ENCODE measurements at places on chromosomes 12 and 14. TPM values are rescaled to one million over a fixed set of nuclear protein-coding genes. Genes with fewer than 3 reads are reported as not detected.

DNA sequence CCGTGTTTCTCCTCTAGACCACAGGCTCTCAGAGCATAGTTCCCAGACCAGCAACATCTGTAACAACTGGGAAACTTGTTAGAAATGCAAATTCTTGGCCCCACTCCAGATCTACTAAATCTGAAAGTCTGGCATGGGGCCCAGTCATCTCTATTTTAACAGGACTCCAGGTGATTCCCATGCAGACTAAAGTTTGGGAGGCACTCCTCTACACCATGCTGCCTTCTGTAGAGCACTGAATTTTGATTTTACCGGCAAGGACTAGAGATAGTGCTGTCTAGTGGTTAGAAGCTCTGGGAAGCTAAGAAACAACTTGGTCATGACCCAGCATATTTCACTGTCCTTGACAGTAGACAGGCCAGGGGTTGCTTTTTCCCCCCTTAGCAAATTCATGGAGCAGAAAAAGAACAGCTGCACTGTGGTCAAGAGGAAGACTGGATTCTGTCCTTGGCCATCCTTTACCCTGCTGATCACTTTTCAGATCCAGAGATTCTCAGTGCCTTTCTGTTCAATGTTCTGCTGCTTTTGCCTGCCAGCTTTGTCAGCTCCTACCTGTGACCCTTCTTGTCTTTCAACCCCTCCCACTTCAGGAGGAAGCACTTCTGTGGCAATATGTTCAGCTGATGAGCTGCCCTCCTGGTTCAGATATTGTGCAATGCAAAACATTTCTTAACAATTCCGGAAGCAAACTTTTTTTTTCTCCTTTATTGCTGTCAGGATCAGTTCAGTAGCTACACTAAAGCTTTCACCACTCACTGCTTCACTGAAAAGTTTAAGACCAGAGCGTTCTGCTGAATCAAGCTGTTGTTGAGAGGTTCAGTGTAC, 133.8 kb upstream of the NUDT4 start:
- peak; percentile 95 for DNase-seq

DNA sequence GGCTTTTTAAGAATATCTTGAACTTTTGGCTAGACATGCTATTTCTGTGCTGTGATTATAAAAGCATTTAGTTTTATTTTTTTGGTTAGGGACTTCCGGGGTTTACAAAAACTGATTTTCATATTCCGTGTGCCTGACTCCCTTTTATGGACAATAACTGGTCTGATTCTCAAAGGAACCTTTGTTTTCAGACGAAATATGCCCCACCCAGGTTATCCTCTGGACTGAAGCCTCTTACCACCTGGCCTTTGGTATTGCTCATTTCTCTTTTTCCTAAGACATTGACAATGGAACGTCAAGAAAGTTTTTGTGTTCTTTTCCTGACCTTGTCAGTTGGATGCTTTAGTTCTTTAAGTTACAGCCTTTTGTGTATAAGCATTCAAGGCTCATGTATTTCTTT, 10.8 kb downstream of the TIGAR start:
- no peak for DNase-seq

GRCh38 chr12:128468926-128469325, 202.0 kb downstream of the TMEM132C start:
- no peak for DNase-seq

DNA sequence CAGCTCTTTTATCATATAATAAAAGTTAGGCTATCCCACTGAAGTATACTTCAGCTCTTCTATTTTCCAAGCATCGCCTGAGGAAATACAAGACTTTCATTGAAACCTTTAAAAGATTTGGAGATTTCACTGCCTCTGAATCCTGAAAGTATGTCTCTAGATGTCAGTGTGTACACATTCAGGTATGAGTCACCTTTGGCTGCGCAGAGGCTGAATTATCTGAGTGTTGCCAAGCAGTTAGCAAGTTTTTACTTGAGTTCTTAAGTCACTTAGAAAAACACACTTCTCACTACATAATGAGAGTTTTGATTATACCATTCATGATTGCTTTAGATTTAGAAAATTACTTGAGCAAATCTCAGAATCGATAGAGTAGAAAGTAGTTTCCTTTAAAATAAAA, 210.3 kb downstream of the TMTC2 start:
- peak; percentile 81 for DNase-seq

- DNase-seq = no peak
These were observed 187.4 kb upstream of the ABCD2 start for GRCh38 chr12:39807043-39807442.

- DNase-seq = peak; percentile 71
These were observed 16.9 kb downstream of the PPP4R3A start for GRCh38 chr14:91493169-91493568.

GRCh38 chr12:40566271-40566670, 126.0 kb upstream of the CNTN1 start:
- peak; percentile 16 for DNase-seq

GRCh38 chr12:57521525-57522010, 1.1 kb upstream of the MBD6 start:
- DNase-seq = peak; percentile 45

DNA sequence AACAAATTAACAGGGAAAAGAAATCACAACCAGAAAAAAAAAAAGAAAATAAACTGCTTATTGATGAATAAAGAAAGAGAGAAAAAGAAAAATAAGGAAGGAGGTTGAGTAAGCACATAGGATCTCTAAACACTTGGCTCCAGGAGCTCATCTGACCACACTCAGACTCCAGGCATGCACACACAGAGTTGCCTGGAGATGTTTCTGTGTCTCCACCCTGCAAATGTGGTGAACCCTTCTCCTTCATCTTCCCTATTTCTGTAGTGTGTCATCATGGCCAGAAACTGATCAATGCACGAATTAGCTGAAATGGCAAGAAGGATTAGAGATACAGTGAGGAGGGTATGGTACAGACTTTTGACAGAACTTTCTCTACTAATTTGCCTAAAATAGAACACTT, 20.2 kb downstream of the OR4N2 start:
- DNase-seq = no peak

- no peak for DNase-seq
These were observed 25.2 kb downstream of the PLEKHA5 start for GRCh38 chr12:19154686-19155085.

DNA sequence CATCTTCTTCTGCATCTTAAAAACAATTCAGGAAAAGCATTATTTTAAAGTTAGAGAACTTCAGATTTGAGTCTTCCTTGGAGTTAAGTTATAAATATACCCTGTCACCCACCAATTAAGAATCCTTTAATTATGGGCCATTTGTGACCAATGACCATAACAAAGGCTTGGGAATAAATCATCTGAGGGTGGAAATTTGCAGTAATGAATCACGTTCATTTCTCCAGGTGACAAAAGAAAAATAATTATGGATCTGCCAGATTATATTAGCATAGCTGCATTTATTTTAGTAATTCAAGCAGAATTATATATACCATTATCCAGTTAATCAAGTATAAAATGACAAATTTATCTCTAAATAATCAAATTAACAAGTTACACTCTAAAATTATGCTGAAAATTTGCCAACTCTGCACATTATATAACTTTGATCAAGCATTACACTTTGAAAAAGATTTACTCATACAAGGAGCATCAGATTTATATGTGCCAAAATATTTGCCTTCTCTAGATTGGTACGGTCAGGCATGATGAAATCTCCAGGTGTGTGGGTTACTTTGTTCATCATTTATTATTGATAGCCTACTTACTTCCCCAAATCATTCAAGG, at the start of gene OR4K14:
Gene OR4K14 (minus strand): TSS at position 51 of the 609 bp plus-strand sequence. CDS start 4,114 bp downstream, outside the sequence.
- no peak for DNase-seq

DNA sequence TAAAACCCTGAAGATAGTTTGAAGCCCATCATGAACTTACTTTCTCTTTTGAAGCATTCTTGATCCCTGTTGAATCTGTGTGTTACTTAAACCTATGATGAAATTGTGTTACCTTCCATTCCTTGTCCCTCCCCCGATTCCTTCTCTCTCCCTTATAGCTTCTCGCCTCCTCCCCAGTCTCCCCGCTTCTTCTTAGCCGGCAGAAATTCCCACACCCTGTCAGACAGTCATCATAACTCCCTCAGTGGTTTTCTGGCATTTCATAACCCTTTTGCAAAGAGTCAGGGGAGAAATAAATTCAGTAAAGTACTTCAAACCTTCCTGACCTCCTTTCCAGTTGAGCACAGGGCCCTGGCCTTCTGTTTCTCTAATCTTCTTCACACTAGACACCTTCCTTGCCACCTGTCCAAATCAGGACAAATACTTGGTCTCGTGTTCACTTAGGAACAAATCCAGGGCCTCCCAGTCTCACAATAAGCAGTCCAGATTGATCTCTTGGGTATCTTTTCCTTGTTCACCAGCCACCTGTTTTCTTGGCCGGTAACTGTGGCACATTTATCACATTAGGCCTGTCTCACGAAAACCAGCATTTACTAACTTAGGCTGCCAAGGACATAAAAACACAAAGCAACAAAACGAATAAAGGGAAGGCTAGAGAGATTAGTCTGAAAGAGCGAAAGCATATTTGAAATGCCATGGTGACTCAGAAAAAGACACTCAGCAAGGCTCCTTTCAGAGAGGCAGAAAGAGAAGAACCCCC, 355.9 kb downstream of the TMTC2 start:
- peak; percentile 13 for DNase-seq

DNA sequence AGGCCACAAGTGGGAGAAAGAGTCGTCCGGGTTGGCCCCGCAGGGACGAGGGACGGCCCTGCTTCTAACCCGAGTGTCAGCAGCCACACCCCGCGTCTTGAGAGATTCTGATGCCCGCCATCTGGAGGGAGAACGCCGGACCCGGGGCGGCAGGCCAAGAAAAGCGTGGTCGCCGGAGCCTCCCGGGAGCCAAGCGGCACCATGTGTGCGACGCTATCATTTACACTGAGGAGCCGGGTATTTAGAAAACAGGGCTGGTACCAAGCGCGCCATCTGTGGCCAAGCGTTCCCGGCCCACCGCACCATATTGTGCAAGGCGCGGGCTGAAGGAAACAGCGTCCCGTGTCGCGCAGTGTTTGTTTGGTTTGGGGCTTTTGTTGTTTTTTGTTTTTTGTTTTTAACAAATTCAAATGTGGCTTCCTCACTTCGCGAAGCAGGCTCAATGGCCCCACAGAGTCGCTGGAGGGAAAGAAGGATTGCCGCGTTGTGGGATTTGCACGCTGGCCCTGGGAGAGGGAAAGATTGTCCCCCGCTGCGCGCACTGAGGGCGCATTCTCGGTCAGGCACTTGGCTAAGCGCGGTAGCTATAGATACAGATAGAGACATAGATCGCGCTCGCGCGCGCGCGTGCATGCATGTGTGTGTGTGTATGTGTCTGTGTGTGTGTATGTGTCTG, 153.8 kb downstream of the BCL11B start:
- no peak for DNase-seq

DNA sequence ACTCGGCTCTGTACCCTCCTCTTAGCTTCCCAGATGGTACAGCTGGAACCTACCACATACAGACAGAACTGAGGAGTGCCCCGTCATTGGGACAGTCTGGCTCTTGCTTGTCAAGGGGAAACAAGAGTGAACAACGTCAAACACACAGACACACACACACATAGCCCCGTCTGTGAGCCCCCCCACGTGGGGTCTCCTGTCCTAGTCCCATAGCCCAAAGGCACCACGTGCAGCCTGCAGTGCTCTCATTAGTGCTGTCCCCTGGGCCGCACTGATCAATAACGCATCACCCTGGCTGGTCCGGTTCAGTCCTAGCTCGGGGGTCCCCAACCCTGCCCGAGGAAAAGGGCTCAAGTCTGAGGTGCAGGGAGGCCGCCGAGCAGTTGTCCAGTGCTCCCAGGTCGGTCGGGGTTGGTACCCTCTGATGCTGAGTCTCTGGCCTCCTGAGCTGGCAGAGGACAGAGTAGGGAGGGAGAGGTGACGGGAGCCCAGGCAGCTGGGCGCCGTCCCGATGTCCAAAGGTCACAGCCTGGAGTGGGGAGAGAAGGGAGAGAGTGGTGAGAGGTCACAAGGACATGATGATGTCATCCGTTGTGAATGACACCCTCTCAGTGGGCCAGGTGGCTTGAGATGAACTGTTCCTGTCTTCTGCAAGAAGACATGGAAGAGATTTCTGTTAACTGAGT, 105.4 kb upstream of the NOS1 start:
- DNase-seq = no peak

- no peak for DNase-seq
These were observed 35.7 kb downstream of the PAWR start for GRCh38 chr12:79655036-79655435.

- DNase-seq = peak; percentile 58
These were observed 12.2 kb upstream of the CATSPERB start for GRCh38 chr14:91744068-91744480.

The CLECL1 gene
- total RNA-seq = not detected

The GALNT8 gene
- total RNA-seq = 0.05 TPM

The KLRD1 gene
- 4.1 TPM for total RNA-seq

The USP15 gene
- total RNA-seq = 62.7 TPM

The FAM222A gene
- total RNA-seq = 3.1 TPM

The TEP1 gene
- 20.8 TPM for total RNA-seq

Data from renal cortical epithelial cell (primary cell).